ENCODE measurements at places on chromosomes 7 and 10.
A peak's percentile ranks its signal among the peaks of the same experiment; 100 is the strongest.

- no peak for DNase-seq
These were observed 306.4 kb upstream of the PHYHIPL start for GRCh38 chr10:58870070-58870469.

- DNase-seq = no peak
These were observed 265.0 kb downstream of the CELF2 start for GRCh38 chr10:11282661-11283060.

DNA sequence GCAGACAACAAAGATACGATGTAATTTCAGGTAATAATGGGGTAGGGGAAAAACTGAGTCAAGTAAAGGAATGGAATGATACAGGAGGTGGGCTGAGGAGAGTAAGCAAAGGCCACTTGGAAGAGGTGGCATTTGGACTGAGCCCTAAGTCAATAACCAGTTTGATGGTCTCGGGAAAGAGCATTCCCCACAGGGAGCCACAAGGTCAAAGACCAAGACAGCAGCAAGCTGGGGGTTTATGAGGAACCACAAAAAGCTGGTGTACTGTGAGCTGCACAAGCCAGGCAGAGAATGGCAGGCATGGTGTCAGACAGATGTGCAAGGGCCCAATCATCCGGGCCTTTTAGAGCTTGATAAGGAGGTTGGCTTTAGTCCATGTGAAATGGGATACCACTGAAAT, 98.7 kb downstream of the NOC3L start:
- no peak for DNase-seq

DNA sequence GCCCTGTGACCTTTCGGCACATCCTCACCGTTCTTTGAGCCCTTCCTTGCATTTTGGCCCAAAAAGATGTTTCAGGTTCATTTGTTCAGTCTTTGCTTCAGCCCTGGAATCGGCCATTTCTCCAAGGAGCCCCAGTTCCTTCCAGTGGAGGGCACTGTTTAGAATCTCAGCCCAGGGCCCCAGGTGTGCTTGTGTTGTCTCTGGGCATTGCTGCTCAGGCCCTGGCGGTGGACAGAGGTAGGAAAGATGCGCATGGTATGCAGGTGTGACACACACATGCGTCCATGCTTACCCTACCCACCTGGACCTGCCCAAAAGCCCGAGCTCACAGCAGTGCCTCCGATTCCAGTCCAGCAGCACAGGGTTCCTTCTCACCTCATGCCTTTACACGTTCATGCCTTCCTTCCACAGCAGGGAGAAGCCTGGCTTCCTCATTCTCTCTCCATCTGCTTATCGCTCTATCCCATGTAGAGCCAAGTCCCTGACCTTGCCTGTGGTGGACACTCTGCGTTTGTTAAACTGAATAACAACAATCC, 70.6 kb downstream of the LHPP start:
- no peak for DNase-seq

DNA sequence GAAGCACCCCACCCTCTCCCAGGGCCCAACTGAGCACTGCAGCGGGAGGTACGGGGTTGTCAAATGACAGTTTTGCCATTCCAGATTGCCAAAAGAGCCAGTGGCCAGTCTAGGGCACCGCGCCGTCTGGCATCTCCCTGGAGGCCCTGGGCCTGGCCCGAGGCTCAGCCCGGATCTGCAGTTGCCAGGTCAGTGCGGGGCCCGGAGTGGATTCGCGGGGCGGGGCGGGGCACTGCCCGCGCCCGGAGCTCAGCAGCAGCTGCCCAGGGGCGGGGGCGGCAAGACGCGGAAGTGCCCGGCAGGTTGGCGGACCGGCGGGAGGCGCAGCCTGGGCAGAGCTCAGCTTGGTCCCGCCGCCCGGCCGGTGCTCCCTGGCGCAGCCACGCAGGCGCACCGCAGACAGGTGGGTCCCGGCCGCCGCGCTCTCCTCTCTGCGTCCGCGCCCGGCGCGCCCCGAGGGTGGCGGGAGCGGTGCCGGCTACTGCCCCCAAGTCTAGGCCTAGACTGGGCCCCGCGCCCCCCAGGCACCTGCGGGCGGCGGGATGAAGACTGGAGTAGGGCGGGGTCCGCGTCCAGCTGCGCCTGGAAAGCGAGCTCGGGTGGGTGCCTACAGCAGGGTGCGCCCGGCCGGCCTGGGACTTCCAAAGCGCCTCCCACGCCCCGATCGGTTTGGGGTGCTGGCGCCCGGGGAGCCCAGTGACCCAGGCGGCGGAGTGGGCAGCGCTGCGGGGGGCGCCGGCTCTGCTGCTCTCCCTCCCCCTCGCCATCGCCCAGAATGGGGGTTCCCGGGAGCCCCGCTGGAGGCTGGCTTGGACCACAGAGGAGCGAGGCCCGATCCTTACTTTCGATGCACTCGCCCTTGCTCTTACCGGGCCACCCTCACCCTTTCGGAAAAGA, at the start of gene IRF5:
TSS of gene IRF5 (plus strand) at position 281 of the 897 bp plus-strand sequence. CDS start 4,155 bp downstream, outside the sequence.
- DNase-seq = no peak

GRCh38 chr10:84846658-84847316, 518.4 kb downstream of the CCSER2 start:
- no peak for DNase-seq

DNA sequence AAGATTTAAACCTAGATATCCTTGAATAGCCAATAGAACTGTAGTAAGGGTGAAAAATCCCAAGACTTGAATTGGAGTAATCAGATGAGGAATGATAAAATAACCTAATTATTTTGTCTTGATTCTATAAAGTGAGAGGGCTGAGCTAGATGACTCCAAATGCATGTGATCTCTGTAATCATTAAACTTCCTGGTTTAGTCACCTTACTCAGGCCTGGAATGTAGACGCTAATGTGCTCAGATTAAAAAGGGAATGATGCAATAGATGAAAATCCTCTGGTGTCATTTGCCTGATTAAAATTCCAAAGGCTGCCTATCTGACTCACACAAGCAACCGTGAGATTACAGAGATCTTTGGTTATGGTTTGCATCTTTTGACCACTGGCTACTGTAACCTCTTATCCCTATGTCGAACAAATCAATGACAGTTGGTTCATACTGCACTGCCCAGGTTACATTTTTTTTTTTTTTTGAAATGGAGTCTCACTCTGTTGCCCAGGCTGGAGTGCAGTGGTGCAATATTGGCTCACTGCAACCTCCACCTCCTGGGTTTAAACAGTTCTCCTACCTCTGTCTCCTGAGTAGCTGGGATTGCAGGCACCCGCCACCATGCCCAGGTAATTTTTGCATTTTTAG, 2.9 kb upstream of the HKDC1 start:
- DNase-seq = no peak

- no peak for DNase-seq
These were observed 35.9 kb upstream of the AP5Z1 start for GRCh38 chr7:4739528-4739992.

GRCh38 chr7:121103579-121103978, 115.1 kb downstream of the CPED1 start:
- DNase-seq = no peak

GRCh38 chr7:138170959-138171703, 94.9 kb downstream of the AKR1D1 start:
- DNase-seq = no peak

GRCh38 chr7:48182718-48183369, 11.6 kb downstream of the ABCA13 start:
- no peak for DNase-seq

DNA sequence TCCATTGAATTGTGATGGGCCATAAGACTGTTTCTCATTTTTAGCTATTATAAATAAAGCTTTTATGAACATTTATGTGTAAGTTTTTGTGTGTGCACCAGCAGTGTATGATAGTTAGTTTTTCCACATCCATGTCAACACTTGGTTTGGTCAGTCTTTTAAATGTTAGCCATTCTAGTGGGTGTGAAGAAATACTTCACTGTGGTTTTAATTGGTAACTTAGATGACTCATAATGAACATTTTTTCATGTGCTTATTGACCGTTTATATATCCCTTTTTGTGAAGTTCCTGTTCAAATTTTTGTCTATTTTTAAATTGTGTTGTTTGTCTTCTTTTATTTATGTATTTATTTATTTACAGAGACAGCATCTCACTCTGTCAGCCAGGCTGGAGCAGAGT, 23.6 kb upstream of the PDK4 start:
- DNase-seq = no peak

- DNase-seq = no peak
These were observed 37.4 kb upstream of the RSU1 start for GRCh38 chr10:16854623-16855022.

GRCh38 chr10:129057856-129058663, 409.0 kb upstream of the MGMT start:
- no peak for DNase-seq

GRCh38 chr10:101140084-101140949, 9.2 kb downstream of the TLX1 start:
- no peak for DNase-seq

GRCh38 chr7:48301201-48301600, 129.9 kb downstream of the ABCA13 start:
- DNase-seq = no peak

DNA sequence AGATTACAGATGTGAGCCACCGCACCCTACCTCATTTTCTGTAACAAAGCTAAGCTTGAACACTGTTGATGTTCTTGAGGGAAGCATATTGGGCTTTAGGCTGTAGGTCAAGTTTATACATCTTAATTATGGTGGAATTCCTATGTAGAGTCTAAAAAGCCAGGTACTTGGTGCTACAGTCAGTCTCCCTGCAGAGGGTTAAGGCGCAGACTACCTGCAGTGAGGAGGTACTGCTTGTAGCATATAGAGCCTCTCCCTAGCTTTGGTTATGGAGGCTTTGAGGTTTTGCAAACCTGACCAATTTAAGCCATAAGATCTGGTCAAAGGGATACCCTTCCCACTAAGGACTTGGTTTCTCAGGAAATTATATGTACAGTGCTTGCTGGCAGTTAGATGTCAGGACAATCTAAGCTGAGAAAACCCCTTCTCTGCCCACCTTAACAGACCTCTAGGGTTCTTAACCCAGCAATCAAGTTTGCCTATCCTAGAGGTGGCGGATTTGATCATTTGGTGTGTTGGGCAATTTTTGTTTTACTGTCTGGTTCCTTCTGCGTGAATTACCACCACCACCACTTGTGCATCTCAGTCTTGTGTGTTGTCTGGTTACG, 6.0 kb downstream of the PPIA start:
- no peak for DNase-seq

- no peak for DNase-seq
These were observed 438.7 kb upstream of the NRP1 start for GRCh38 chr10:33773253-33773573.

GRCh38 chr10:76285012-76285411, 853.6 kb downstream of the LRMDA start:
- no peak for DNase-seq

DNA sequence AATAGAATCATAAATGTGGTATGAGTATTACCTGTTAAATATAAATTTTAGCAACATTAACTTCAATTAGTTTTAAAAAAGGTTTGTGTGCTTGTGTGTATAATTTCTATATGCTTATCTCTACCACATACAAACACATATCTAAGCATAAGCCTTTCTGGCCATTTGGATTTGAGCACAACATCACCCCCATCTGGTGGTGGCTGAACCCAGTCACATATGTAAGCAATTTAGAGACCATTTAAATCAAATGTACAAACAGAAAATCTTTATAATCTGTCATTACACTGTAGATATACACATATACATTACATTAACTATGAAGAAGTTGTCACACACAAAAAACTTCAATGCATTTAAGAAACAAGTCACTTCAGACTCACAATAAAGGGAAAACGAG, 31.7 kb downstream of the GPR22 start:
- no peak for DNase-seq

GRCh38 chr7:27141923-27142579, 1.4 kb downstream of the HOXA5 start:
- DNase-seq = peak; percentile 20

- no peak for DNase-seq
These were observed 25.9 kb upstream of the PTPRN2 start for GRCh38 chr7:158613481-158613880.

All from omental fat pad (tissue), 4 donors.